ENCODE measurements at places on chromosomes 1 and 21. TPM values are rescaled to one million over a fixed set of nuclear protein-coding genes. Genes with fewer than 3 reads are reported as not detected.

Gene EXTL1
- total RNA-seq = 0.71 TPM

Gene ARHGAP29
- 29.1 TPM for total RNA-seq

Gene CFAP126
- not detected for total RNA-seq

Gene FMO4
- total RNA-seq = 2.0 TPM

Gene ELAVL4
- 0.13 TPM for total RNA-seq

Gene RAP1GAP
- 0.62 TPM for total RNA-seq

Measured in muscle of leg (tissue), 16 donors.